ENCODE measurements at places on chromosomes 1 and 21. TPM values are rescaled to one million over a fixed set of nuclear protein-coding genes. Genes with fewer than 3 reads are reported as not detected.

RYR2 gene
- total RNA-seq = not detected

LCE2D gene
- not detected for total RNA-seq

TMCC2 gene
- 20.9 TPM for total RNA-seq

HCRTR1 gene
- total RNA-seq = not detected

F13B gene
- not detected for total RNA-seq

CPTP gene
- total RNA-seq = 12.3 TPM

CDC20 gene
- 84.3 TPM for total RNA-seq

F5 gene
- 51.3 TPM for total RNA-seq

PDE9A gene
- total RNA-seq = 13.1 TPM

S100A9 gene
- not detected for total RNA-seq

ETV3 gene
- 41.3 TPM for total RNA-seq

SAMD13 gene
- 0.21 TPM for total RNA-seq

OR10J1 gene
- not detected for total RNA-seq

DUSP12 gene
- total RNA-seq = 39.7 TPM

OR2T12 gene
- total RNA-seq = not detected

SPRR5 gene
- total RNA-seq = not detected

TEX38 gene
- total RNA-seq = not detected

CFHR2 gene
- 0.37 TPM for total RNA-seq

CNIH3 gene
- 1.1 TPM for total RNA-seq

AMY1C gene
- total RNA-seq = not detected

PUSL1 gene
- total RNA-seq = 33.4 TPM

RCAN3 gene
- 31.2 TPM for total RNA-seq

HTR6 gene
- total RNA-seq = not detected

SLC22A15 gene
- total RNA-seq = 0.36 TPM

CELA2A gene
- total RNA-seq = not detected

UROD gene
- 97.7 TPM for total RNA-seq

ADGRB2 gene
- total RNA-seq = 0.45 TPM

MAST2 gene
- total RNA-seq = 33.1 TPM

PLA2G2D gene
- not detected for total RNA-seq

GCSAML gene
- 0.14 TPM for total RNA-seq

SPATA45 gene
- total RNA-seq = not detected

ADAM30 gene
- total RNA-seq = not detected

SH2D5 gene
- 0.23 TPM for total RNA-seq

CDA gene
- total RNA-seq = not detected

SMPDL3B gene
- 0.30 TPM for total RNA-seq

SLFNL1 gene
- total RNA-seq = 0.14 TPM
